ENCODE measurements at places on chromosomes 12 and 14.
A peak's percentile ranks its signal among the peaks of the same experiment; 100 is the strongest.

GRCh38 chr12:43730283-43730682 lies 28.3 kb downstream of the PUS7L start:
- no peak for DNase-seq

DNA sequence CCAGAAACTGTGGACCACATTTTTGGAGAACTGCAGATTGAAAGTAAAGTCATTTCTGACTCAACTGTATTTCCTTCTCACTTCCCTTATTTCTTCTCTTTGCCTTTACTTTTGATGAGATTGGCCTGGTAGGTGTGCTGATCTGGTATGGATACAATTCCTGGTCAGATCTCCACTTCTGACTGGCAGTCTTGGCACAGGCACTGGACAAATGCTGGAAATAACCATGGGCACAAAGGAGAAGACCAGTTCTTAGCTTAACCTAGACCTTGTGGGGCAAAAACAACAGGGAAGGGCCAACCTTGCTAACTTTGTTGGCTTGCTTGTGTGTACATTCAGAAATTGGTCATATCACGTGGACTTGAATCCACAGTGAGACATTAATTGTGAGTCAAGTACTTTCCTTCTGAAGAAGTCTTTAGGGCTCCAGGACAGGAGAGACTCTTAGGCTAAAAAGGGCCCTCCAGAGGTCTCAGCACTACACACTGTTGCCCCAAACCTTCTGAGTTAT lies 75.0 kb downstream of the DIP2B start:
- no peak for DNase-seq

DNA sequence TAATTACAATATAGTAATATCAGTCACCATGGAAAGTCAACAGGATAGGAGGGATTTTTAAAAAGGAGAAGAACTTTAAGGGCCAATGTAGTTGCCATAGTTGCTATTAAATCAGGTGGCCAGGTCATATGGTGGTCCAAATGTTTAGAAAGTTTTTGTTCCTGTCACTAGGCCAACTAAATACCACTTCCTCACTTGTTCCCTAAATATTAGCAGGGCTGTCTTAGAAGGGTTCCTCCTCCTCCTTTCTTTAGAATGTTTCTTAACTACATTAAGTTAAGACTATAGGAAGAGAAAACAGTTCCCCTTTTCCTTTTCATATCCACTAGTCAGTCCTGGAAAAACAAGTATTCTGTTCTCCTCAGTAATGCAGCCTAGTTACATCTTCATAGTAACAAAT lies 50.3 kb downstream of the MON2 start:
- DNase-seq: no peak

GRCh38 chr12:124488520-124488919 lies 78.9 kb downstream of the NCOR2 start:
- no peak for DNase-seq

- DNase-seq: no peak
Observed at GRCh38 chr14:82999802-83000201, 1466.1 kb upstream of the SEL1L start.

DNA sequence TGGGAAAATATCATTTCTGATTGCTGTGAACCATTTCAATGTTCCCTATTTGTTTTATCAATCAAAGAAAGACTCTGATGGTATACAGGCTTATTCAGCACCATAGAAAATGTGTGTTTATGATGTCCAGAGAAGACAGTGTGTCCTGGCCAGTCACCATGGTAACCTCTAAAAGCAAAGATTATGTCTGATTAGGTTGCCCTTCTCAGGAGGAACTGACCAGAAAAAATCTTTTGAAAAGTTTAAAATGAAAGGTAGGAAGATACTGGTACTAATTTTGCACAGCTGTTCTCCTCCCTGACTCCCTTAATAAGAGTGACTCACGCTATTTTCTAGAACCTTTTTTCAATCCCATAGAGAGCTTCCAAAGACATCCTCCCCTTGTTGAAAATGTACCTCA lies 391.8 kb upstream of the DCN start:
- DNase-seq: no peak

- DNase-seq: no peak
Observed at GRCh38 chr14:33240466-33240865, 301.8 kb downstream of the NPAS3 start.

GRCh38 chr12:98352218-98352811 lies 163.1 kb upstream of the TMPO start:
- DNase-seq: no peak

DNA sequence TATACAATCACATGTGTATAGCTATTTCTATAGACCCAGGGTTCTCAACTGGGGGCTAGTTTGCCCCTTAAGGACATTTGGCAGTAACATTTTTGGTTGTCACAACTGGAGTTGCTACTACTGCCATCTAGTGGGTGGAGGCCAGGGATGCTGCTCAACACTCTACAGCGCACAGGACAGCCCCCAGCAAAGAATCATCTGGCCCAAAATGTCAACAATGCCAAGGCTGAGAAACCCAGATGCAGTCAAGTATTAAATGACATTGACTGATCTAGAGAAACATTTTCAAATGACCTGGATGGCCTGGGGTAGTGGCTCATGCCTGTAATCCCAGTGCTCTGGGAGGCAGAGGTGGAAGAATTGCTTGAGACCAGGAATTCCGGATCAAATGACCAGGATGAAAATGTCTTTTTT lies 5.8 kb downstream of the WSB2 start:
- DNase-seq: peak; percentile 28

- DNase-seq: no peak
Observed at GRCh38 chr12:11787933-11788849, 138.7 kb downstream of the ETV6 start.

- DNase-seq: no peak
Observed at GRCh38 chr12:81296556-81297305, 218.9 kb downstream of the ACSS3 start.

- DNase-seq: no peak
Observed at GRCh38 chr12:79674629-79675028, 16.1 kb downstream of the PAWR start.

GRCh38 chr14:100334904-100335303 lies 11.8 kb downstream of the SLC25A47 start:
- DNase-seq: no peak

DNA sequence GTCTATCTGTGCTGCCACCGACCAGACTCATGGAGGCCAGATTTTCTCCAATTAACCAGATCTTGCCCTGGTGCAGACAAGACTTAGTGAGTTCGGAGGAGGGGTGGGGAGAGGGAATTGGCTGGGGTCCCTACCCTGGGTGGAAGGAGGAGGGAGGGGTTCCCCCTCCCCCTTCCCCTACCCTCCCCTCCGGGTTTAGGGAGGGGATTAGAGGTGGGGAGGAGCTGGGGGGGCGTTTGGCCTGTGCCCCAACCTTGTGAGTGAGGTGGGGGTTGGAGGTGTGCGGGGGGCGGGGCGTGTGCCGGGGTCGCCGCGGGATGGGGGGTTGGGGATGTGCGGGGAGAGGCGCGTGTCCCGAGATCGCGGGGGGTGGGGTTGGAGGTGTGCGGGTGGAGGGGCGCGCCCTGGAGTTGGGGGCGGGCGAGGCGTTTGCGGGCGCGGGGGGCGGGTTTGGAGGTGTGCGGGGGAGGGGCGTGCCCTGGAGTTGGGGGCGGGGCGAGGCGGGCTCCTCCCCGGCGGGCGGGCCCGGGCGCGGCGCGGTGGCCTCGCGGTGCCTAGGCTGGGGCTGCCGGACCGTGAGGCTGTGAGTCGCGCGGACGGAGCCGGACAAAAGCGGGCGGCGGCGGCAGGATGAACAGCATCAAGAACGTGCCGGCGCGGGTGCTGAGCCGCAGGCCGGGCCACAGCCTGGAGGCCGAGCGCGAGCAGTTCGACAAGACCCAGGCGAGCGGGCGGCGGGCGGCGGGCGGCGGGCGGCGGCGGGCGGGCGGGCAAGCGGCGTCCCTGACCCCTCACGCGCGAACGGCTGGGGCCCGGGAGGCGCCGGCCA lies at the start of gene HIP1R:
HIP1R (plus strand) TSS at position 537 of the 829 bp plus-strand sequence; CDS start at position 631, 94 bp downstream.
- DNase-seq: peak; percentile 66

DNA sequence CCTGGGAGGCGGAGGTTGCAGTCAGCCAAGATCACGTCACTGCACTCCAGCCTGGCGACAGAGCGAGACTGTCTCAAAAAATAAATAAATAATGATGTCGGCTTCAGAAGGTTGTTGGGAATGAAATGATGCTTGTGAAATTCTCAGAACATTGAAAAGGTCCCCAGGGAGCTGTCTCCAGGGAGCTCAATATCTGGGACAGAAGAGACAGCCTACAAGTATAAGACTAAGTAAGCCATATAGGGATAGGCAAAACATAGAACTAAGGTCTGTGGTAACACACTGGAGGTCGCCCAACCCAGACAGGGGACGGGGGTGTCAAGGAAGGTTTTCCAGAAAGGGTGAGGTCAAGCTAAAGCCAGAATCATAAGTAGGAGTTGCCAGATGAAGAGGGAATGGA lies 29.5 kb upstream of the HSPB8 start:
- DNase-seq: no peak

DNA sequence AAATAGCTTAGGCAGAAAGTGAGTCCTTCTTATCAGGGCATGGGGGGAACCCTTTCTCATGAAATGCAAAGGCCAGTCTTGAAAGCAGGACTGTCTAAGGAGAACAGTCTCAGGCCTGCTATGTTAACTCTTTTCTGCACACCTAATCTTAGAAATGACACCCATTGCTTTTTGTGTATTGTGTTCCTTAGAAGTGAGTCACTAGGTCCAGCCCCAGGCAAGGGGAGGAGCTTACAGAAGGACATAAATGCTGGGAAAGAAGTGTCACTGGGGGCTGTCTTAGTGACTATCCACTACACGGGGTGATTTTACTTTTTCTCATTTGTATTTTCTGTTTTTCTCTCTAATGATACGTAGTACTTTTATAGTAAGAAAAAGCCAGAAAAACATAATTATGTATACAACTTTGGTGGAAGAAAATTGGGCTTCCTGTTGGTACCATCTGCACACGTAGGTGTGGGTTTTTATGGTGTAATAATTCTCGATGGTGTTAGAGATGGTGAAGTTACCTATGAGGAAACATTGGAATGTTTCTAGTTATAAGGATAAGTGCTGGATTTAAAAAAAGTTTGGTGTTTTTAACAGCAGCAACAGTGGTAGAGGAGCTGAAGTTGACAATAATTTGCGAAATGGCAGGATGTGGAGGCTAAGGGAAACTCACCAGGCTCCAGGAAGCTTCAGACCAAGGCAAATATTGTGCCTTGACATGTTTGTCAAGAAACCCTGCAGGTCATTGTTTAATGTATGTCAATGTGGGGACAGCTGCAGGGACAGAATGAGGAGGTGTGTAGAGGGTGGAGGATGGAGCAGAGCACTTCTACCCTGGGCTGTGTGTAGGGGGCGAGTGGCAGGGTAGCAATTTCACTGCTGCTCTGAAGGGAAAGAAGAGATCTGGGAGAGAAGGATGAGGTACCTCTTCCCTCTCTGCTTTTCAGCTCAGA lies 214.9 kb downstream of the KTN1 start:
- no peak for DNase-seq

DNA sequence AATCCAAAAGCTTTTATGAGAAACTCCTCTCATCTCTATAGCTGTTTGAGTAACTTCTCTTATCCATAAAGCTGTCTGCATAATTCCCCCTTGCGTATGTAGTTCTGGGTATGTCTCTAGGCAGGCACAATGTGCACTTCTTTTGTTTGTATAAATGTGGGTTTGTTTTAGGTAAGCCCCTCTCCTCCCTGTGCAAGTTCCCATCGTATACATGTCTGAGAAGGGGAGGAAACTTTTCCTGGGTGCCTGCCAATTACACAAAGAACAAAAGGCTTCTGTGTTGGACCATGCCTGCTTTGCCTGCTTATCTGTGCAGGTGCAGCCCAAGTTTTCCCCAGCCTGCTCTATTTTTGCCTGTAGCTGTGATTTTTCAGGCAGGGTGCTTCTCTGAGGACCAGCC lies 96.7 kb downstream of the CCER1 start:
- no peak for DNase-seq

- no peak for DNase-seq
Observed at GRCh38 chr14:50978888-50979287, 34.6 kb upstream of the PYGL start.

GRCh38 chr12:7072035-7072434 lies 11.5 kb downstream of the C1S start:
- no peak for DNase-seq

GRCh38 chr14:103905842-103906456 lies 22.3 kb upstream of the TDRD9 start:
- DNase-seq: no peak

DNA sequence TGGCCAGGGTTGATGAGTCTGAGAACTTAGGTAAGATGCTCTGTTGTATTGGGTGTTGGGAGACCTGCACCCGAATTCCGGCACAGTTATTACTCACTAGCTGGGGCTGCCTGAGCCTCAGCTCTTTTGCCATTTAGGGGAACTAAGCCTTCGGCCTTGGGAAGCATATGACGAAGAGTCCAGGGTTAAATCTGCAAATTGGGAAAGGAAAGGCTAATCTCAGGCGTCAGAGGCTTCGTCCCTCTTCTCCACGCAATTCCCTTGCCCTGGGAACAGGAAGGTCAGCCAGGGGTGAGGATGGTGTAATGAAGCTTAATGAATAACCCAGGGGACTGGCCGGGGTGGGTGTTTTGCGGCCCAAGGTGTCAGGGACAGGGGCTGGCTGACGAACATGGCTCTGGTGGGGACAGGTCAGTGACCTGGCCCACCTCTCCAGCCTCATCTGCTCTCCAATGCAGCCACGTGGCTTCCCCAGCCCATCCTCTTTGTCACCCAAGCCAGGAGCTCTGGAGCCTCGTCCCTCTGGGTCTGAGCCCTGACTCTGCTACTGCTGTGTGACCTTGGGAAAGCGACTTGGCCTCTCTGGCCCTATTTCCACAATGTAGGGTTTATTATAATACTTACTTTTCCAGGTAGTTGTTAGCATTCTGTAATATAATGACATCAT lies 3.8 kb upstream of the SDSL start:
- no peak for DNase-seq

DNA sequence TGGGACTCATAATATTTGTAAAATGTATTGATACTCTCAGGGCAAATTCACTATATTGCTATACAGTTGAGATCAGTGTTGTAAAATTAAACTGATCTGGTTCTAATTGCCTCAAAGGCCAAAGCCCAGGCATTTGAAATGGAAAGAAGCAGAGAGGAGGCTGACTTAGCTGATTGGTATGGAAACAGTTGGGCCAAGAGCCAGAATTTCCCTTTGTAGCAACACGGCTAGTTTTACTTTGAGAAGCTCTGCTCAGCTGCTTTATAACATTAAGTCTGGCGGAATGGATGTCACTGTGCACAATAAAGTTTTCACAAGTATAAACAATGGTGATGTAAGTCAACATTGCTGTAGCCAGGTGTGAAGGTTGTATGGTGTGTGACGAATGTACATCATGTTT lies 186.4 kb downstream of the MSRB3 start:
- no peak for DNase-seq

DNA sequence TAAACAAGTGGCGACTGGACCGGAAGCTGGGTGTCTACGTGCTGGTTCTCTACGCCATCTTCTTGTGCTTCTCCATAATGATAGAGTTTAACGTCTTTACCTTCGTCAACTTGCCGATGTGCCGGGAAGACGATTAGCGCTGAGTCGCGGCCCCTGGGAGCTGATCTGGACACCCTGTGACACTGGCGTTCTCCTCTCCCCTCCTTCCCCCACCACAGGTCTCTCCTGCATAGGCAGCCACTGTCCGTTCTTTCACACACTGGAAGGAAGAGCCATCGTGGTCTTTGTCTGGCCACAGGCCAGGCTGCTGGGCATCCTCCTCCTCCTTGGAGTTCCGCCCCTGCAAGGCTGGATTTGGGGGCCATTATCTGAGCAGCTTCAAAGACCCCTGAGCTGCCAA lies 20.1 kb upstream of the RIN3 start:
- DNase-seq: no peak

All from stimulated activated CD4-positive, alpha-beta T cell treated with anti-CD3 and anti-CD28 coated beads, Interleukin-15, amount 100 ng/mL, for 1 hour (primary cell).